ENCODE measurements at places on chromosomes 2 and 18.

DNA sequence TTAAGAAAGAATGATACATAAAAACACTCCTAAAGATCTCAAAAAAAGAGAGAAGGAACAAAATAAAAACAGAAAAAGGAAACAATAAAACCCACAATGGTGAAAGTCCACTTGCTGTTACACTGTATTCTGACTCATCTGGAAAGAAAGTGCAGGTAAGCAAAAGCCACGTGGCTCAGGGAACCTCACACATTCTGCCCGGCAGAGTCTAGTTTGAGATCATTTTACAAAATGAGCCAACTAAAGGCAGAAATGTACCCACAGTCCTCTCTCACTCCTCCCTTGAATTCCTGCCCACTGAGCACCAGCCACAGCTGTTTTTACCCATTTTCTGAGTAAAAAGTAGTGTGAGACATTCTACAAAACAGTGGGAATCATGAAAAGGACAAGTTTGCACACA, 10.0 kb downstream of the KCNH7 start:
- no peak for DNase-seq

GRCh38 chr2:209005371-209005770, 418.5 kb upstream of the MAP2 start:
- no peak for DNase-seq

DNA sequence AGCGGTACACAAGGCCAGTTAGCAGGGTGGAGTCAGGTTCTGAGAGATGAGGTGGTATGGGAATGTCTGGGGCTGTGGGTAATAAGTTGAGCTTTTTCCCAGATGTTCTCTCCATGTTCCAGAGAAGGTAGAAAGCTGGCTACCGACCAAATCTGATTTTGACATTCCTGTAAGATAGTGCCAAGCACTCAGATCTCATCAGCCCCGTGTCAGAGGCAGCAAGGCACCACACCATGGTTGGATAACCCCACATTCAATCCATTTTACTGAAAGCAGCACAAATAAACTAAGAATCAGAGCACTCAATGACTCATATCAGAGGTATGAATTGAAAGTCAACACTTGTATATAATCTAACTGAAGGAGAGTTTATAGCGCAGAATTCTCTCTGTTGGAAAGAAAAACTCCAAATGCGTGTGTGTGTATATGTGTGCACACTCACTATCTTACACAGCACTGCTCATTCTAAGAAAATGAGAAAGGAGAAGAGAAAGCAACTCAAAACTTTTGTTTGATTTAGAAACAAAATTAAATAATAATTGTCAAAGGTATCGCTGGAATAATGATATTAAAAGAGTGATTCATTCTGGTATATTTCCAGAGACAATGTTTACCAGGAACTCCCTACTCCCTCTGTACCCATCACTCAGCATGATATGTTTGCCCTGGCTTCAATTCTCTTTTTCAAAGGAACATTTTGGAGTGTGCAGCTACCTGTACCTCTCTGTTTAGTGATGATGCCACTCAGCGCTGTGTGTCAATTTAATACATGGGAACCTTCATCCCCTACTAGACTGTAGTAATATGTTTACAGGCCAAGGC, 375.1 kb upstream of the ID2 start:
- DNase-seq = peak; percentile 67

DNA sequence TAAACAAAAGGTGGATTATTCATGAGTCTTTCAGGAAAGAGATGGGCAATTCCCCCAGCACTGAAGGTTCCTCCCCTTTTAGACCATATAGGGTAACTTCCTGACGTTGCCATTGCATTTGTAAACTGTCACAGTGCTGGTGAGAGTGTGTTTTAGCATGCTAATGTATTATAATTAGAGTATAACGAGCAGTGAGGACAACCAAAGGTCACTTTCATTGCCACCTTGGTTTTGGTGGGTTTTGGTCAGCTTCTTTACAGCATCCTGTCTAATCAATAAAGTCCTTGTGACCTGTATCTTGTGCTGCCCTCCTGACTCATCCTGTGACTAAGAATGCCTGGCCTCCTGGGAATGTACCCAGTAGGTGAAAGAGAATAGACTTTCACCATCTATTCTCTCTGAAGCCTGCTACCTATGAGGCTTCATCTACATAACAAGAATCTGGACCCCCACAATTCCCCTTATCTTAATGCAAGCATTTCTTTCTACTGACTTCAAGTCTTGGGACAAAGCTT, 148.7 kb downstream of the CABLES1 start:
- peak; percentile 45 for DNase-seq

GRCh38 chr18:76463872-76464271, 31.2 kb downstream of the ZNF516 start:
- DNase-seq = no peak

- no peak for DNase-seq
Measured at GRCh38 chr2:64426183-64426952, 27.6 kb upstream of the LGALSL start.

GRCh38 chr2:46116150-46116549, 181.1 kb upstream of the EPAS1 start:
- DNase-seq = no peak

DNA sequence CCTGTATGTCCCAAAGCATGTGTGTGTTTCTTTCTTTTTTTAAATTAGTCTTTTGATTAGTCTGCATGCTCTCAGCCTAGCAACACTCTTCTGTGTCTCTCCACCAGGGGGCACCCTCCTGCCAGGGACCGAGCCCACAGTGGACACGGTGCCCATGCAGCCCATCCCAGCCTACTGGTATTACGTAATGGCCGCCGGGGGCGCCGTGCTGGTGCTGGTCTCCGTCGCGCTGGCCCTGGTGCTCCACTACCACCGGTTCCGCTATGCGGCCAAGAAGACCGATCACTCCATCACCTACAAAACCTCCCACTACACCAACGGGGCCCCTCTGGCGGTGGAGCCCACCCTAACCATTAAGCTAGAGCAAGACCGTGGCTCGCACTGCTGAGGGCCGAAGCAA, 93.8 kb downstream of the NRP2 start:
- no peak for DNase-seq

DNA sequence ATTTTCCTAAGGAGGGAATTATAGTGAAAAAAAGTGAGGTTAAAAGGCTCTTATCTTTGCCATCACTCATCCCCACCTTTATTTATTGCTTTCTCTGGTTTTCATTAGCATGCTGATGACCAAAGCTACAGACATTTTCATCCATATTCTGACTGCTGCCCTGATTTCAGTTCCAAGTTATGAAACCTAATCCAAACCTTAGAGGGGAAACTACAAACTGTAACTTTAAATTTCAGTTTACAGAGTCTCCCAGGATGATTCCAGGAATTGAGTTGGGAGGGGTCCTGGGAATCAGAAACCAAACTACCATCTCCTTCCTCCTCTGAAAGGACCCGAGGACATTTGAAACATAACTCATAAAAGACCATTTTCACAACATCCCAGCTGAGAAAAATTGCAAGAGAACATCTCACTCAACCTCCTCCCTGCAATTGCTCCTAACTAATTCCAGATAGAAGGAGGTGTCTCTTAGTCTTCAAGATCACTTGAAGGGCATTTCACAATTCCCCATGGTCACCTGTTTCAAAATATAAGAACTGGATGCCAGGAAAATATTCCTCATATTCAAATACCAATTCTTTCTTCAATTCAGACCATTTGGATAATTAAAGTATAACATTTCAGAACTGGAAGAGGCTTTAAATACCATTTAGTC, 520.6 kb downstream of the TNS1 start:
- no peak for DNase-seq

GRCh38 chr2:199484927-199485326, 27.2 kb upstream of the SATB2 start:
- no peak for DNase-seq

DNA sequence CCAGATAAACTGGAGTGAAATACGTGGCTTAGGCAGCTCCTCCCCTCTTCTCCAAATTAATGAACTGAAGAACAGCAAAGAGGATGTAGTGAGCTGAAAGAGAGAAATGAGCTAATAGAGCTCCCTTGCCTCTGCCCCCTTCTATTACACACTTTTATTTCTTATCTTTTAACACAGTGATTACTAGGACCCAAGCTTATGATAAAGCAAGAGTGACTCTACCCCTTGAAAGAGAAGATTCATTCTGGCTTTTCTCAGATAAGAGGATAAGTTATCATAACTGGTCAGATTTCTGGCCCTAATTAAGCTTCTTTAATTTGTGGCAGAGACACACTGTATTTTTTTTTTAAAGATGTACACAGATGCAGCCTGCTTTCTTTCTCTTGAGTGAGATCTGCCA, 102.2 kb downstream of the MSTN start:
- no peak for DNase-seq

DNA sequence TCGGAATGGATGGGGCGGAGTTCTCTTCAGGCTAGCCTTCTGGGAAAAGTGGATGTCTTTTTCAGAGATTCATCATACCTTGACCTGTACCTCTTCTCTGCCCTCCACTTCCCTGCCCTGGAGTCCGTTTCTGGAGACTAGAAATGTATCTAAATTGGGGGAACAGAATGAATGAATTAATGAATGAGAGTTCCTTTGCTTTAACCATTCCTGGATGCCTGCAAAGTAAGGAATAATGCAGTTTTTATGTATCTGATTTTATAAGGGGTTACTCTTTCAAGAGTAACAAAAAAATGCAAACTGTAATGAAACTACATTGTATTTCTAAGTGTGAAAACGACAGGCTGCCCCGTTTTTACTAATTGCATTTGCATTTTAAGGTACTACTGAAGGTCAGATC, 2.0 kb downstream of the SOWAHC start:
- DNase-seq = no peak

GRCh38 chr2:116317111-116317510, 1497.4 kb upstream of the DDX18 start:
- no peak for DNase-seq

DNA sequence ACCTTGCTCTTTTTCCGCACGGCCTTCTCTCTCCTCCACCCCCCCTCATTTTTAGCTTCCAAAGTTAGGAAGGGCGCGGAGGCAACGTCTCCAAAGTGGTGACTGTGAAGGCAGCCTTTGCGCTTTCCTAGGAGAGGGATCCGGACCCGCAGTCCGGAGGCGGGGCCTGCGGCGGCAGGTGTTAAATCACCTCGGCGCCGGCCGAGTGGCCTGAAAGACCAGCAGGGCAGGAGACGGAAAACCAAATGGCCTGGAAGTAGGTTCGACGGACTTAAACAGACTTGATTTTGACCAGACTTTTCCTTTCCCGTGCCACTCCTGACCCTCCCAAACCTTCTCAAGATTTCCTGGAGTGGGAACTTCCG, 615 bp downstream of the GORASP2 start:
- DNase-seq = peak; percentile 30

DNA sequence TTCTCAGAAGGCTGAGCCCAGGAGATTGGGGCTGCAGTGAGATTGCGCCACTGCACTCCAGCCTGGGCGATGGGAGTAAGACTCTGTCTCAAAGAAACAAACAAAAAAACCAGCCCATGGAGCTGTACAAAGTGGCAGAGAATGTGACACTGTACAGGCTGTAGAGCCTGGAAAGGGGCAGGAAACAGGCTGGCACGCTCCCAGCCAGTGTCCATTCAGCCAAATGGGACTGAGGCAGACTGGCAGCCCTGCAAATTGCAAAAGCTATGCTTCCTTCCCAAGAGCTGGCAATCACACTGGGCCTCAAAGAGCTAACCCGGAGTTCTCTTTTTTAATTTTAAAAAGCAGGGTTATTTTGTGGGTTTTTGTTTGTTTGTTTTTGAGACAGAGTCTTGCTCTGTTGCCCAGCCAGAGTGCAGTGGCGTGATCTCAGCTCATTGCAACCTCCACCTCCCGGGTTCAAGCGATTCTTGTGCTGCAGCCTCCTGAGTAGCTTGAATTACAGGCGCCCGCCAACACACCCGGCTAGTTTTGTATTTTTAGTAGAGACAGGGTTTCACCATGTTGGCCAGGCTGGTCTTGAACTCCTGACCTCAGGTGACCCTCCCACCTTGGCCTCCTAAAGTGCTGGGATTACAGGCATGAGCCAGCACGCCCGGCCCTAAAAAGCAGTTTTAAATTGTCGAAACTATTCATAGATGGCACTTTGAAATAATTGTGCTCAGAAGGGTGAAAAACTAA, 42.8 kb downstream of the SCRN3 start:
- DNase-seq = no peak

- no peak for DNase-seq
Measured at GRCh38 chr2:19036091-19036490, 322.3 kb downstream of the OSR1 start.

Measured in astrocyte of the spinal cord (primary cell).